ENCODE measurements at places on chromosomes 13 and 19.

DNA sequence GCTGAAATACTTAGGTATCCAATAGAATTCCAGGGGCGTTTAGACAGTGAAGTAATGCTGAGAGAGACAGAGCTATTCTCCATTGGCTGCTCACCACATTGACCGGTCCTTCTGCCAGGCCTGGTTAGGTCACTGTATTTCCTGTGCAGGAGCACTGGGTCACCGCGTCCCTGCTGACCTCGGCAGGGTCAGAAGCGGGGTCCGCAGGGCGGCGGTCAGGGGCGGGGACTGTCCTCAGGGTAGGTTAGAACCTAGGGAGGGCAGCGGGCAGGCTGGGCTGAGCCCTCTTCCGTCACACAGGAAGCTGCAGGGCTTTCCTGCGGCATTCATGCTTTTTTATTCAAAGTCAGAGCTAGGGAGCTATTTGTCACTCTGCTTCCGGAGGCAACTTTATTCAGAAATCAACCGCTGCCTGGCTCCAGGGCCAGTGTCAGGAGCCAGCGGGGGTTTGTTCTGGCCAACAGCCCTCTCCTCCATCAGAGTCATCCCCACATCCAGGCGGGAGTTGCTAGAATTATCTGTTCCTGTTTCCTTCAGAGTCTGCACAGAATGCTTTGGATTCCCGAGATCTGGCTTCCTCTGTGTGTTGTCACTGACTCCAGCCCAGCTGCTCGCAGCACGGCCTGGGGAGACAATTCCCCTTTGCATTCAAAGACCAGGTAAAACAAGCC lies 81.2 kb upstream of the WASF3 start:
- DNase-seq, result no peak

DNA sequence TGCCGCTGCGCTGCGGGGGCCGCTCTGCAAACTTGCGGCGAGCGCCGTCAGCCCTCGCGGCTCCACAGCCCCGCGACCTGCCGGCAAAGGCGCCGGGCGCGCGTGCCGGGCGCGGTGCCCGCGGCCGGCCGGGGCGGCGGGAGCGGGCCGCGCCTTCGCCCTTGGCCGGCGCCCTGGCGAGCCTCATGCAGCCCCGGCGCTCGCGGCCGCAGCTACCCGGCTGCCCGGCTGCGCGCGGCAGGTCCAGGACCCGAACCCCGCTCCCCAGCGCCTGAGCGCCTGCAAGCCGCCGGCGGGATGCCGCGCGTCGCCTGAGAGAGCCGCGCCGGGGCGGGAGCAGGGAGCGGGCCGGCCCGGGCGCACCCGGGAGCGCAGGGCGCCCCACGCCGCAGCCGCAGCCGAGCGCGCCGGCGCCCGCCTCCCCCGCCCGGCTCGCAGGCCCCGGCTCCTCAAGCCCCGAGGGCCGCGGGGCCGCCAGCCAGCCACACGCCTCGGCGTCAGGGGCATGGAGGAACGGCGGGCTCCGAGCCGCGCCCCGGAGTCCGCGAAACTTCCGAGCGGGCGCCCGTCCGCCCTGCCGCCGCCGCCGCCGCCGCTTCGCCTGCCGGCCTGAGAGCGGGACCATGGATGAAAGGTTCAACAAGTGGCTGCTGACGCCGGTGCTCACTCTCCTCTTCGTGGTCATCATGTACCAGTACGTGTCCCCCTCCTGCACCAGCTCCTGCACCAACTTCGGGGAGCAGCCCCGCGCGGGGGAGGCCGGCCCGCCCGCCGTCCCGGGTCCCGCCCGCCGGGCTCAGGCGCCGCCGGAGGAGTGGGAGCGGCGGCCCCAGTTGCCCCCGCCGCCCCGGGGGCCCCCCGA lies 564 bp downstream of the HS6ST3 start:
- DNase-seq, result no peak

- no peak for DNase-seq
These were observed 904 bp upstream of the SIGLEC9 start for GRCh38 chr19:51123802-51124201.

GRCh38 chr19:45324349-45324907 lies 1.8 kb upstream of the CKM start:
- DNase-seq, result no peak

DNA sequence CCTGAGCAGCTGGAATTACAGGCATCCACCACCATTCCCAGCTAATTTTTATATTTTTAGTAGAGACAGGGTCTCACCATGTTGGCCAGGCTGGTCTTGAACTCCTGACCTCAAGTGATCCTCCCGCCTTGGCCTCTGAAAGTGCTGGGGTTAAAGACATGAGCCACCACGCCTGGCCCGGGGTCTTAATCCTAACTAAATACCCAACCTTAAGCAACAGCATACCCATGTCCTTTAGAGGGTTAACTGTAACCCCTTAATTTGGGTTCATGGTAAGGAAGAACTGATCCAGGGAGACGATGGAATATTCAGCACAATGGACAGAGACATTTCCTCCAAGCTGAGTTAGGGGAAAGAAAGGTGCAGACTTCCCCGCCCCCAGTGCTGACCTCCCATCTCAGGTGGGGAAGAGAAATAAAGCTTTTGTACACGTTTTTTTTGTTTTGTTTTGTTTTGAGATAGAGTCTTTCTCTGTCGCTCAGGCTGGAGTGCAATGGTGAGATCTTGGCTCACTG lies 8.7 kb upstream of the GALP start:
- no peak for DNase-seq

DNA sequence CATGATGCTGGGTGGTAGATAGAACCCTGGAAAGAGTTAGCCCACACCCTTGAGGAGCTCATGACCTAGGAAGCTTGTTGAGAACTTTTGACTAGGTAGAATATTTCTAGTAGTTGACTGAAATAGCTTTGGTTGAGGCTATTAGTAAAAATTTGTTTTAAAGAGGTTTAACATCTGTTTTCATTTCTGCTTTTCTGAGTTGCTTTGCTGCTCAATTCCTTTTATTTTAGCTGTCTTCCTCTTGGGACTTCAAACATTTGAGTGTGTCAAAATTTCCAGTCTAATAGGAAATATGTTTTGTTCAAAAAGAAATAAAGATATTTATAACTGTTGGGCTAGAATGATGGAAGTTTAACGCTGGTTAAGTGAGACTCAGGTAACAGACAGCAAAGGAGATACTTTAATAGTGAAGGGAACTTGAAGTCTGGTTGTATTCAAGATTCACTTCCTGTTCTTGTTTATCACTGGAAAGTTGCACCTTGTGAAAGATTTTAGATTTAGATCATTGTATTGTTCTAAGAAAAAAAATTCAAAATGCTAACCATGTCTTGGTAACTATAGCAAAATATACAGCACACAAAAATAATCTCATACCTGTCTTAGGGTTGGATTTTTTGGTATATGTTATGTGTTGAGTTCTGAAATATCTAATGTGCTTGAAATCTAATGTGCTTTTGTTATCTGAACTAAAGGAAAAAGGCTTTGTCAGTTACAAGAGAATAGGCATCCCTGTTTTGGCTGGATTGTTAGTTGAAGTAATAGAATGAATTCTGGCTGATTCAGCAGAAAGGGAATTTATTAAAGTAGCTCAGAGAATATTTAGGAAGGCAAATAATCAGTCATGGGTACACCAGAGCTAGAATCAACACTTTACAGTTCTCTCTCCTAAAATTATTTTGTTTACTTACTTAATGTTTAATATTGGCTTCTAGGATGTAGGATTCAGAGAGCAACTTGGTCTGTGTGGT lies 24.4 kb upstream of the GPR18 start:
- no peak for DNase-seq

DNA sequence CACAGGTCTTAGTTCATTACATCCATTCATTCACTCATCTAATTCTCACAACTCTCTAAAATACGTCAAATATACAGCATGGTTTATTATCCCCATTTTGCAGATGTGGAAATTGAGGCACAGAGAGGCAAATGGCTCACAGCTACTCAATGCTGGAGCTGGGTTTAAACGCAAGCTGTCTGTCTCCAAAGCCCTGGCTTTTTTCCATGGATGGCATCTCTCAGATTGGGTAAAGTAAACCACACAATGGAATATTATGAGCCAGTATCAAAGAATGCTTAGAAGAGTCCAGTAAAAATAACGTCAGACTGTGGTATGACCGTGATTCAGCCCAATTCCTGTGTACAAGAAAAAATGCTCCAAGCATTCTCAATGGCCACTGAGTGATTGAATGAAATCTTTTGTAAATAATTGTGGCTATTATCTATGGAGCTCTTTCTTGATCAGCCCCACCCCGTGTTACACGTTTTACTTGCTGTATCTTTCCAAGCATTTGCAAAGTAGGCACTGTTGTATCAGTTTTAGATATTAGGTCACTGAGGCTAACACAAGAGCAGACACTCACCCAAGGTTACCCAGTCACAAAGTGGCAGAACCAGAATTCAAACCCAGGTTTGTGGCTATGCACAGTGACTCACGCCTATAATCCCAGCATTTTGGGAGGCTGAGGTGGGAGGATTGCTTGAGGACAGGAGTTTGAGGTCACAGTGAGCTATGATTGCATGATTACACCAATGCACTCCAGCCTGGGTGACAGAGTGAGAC lies 5.5 kb upstream of the ACP7 start:
- DNase-seq, result no peak

DNA sequence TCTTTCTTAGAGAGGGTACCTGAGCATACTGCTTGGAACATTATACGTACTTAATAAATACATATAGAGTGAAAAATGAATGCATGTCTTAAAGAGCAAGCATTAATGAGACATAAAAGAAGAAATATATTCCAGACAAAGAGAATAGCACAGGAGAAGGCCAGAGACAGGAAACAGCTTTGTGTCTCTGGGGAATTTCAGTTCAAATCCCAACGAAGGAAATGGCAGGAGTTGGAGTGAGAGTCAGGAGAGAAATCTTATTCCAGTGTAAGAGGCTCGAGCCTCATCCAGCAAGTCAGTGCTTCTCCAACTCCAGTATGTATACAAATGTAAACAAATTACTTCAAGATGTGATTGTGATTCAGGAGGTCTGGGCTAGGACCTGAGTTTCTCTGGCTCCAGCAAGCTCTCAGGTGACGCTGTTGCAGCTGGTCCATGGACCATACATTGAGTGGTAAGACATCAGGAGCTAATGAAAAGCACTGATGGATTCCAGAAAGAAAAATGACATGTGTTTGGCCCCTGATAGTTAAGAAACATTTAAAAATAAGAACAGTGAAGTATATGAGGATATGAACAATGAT lies 108.2 kb downstream of the RAP2A start:
- no peak for DNase-seq

DNA sequence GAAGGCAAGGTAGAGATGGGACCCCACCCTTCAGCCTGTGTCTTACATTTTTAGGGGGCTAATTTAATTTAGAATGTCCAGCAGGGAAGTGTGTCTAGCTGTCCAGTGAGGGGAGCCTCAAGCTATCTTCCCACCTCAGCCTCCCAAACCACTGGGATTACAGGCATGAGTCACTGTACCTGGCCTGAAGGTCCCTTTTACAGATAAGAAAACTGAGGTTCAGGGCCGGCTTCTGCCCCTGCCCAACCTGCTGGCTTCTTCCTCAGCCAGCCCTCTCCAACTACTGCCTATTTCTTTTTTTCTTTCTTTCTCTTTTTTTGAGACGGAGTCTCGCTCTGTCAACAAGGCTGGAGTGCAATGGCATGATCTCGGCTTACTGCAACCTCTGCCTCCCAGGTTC lies 19.4 kb upstream of the HOMER3 start:
- DNase-seq, result no peak

DNA sequence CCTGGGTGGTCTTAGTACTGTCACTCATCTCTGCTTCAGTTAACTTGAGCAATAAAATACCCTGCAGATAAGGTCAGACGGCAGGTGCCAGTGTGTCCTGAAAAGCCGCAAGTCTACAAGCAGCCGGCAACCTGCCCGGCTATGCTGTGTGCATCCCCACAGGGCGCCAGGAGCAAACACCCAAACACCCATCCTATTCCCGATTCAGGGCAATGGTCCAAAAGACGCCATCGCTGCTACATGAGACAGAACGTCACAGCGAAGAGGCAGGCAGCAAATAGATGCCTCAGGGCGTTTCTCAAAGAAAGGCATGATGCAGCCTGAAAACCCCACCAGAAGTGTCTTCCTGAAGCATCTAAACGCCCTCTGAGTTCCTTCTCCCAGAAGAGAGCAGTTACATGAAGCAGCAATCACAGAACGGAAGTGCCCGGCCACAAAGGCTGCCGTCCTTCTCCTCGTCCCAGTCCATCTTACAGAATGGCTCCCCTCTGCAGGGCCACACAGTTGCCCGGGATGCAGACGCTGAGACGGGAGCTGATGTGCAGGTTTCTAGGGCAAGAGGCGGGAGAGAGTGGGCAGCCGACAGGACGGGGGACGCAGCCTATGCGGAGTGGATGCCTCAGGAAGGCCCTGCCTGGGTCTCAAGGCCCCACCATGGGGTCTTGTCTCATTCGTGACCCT lies 35.1 kb downstream of the RASA3 start:
- DNase-seq, result no peak

DNA sequence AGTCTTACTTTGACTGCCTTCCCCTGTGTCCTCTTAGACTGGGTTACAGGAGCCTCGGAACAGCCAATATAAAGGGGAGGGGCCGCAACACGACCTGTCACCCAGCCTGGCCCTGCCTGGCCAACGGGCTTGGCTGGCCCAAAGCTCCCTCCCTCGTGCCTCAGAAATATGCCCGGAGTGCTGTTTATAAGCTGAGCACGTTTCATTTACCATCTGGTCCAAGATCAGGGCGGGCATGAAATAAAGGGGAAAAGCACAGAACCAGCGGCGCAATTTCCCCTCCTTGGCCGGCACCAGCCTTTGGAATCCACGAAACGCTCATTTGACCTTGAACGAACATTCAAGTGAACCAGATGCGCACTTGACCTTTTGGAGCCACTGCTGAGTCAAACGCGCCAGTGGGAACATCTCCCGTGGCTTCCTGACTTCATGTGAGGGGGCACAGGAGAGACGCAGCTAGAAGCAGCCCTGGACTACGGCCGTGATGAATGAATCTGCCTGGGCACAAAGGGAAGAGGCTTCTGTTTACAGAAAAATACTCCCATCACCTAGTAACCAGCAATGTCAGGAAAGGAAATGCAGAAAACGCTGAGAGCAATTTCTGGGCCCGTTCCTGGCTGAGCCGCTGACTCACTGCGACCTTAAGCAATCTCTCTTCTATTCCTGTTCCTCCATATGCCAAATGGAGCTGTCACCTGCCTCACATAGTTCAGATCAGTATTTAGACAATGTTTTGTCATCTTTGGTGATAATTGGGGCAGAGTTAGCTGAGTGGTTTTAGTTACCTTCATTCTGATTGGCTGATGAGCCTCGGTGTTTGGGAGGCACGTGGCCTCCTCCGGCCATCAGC lies 53.3 kb downstream of the RFX2 start:
- DNase-seq, result no peak

GRCh38 chr13:80083081-80083852 lies 257.7 kb downstream of the SPRY2 start:
- no peak for DNase-seq

Data from stimulated activated CD8-positive, alpha-beta memory T cell treated with anti-CD3 and anti-CD28 coated beads, Interleukin-2, amount 100 ng/mL, for 1 hour (primary cell).